ENCODE measurements at places on chromosomes 12 and 14. TPM values are rescaled to one million over a fixed set of nuclear protein-coding genes. Genes with fewer than 3 reads are reported as not detected.

DNA sequence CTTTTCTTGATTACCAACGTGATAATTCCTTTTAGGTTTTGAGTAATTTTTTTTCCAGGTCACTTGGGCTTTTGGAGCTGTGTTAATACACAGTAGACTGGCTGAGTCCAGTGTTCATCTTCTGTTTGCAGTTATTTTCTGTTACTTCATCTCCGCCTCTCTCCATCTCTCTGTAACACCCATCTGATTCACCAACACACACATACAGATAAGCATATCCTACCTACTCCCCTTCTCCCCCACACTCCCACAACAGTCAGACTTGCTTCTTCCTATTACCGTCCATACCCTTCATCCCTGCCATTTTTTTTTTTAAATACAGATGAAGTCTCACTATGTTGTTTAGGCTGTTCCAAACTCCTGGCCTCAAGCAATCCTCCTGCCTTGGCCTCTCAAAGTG lies 72.7 kb upstream of the MANSC4 start:
- ATAC-seq = no peak

GRCh38 chr14:75835156-75835725 lies 146.6 kb downstream of the TGFB3 start:
- ATAC-seq = no peak

DNA sequence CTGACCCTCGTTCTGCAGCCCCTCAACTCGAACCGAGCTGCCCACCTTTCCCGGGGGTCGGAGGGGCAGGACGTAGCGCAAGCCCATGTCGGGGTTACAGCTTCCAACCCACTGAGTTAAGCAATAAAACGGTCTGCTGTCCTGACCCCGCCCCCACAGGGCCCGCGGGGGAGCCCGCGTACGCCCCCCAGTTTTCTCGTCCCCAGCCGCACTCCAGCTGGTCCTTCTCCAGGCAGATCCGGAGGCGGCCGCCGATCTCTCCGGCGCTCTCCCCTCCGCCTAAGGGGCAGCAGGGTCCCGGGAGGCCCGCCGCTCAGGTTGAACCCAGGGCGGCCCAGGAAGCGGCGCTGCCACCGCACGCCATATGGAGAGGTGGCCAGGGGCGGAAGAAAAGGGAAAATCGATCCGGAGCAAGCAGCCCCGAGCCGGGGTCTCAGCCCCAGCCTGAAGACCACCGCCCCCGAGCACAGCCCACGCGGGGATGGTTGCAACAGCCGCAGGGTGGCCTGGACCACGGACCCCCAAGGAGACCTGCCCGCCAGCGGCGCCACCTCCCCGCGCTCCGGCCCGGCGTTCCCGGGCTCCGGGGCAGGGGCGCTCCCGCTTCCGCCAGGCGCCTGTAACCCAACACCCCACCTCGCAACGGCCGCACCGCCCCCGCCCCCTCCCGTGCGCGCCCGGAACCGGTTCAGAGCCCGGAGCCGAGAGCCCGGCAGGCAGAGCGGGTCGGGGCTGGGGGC lies 760 bp downstream of the ACTN1 start:
- ATAC-seq = peak; percentile 51

The LYZ gene
- 13.0 TPM for total RNA-seq

The PELI2 gene
- 1.8 TPM for total RNA-seq

DNA sequence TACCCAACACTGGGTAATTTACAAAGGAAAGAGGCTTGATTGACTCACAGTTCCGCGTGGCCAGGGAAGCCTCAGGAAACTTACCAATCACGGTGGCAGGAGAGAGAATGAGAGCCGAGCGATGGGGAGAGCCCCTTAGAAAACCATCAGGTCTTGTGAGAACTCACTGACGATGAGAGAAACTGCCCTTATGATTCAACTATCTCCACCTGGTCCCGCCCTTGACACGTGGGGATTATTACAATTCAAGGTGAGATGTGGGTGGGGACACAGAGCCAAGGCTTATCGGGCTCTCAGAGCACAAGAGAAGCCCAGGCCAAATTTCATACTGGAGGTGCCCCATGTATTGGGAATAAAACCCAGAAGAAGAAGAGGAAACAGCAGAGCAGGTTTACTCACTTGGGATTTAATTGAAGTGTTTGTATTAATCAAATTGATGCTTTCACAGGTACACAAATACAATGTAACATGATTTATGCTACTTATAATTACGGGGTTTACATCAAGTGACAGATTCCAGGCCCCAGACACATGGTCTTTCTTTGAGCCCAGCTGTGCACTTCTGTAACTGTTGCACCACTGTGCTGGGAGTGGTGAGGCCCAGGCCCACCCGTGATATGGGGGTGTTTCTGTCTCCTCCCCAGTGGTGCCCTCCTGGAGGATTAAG lies 8.2 kb upstream of the CCDC85C start:
- peak; percentile 89 for ATAC-seq

GRCh38 chr12:77814386-77814785 lies 16.3 kb upstream of the NAV3 start:
- no peak for ATAC-seq

The ALDH1L2 gene
- 6.0 TPM for total RNA-seq

GRCh38 chr14:61608245-61609165 lies 86.8 kb upstream of the HIF1A start:
- ATAC-seq = peak; percentile 60

GRCh38 chr14:56207626-56208292 lies 89.5 kb downstream of the PELI2 start:
- ATAC-seq = peak; percentile 43

DNA sequence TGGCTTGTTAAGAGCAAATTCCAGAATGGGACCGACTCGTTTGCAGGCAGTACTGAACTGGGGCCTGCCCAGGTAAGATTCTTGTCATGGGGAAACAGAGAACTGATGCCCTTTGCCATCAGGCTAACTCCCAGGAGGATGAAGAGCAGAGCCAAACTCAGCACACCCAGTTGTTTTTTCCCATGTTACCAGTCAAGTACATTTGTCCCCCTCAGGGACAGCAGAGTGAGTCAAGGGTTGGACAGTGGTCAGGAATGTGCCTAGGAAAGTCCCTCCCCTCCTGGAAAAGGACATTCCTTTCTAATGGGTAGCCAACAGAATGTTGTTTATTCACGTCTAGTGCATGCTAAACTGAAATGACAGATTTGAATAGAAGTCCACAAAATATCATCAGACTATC lies 1.6 kb downstream of the ART4 start:
- no peak for ATAC-seq

DNA sequence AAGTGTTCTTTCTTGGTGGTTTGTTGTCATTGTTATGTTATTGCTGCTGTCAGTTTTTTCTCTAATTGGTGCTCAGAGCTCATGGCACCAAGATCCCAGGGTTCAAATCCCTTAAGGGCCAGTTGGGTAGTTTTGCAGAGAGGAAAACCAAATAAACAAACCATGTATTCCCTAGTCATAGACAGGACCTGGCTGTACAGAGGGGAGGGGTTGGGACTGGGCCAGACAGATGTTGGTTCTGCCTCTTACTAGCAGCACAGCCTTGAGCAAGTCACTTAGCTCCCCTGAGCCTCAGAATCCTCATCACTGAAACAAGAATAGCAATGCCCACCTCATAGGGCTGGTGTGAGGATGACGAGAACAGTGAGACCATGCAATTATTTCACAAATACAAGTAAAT lies 53.4 kb downstream of the LTBP2 start:
- no peak for ATAC-seq

GRCh38 chr12:75672200-75672599 lies 160.8 kb upstream of the KRR1 start:
- ATAC-seq = no peak

GRCh38 chr12:13194401-13195110 lies 2.0 kb upstream of the EMP1 start:
- ATAC-seq = no peak

The GLS2 gene
- total RNA-seq = 2.6 TPM

DNA sequence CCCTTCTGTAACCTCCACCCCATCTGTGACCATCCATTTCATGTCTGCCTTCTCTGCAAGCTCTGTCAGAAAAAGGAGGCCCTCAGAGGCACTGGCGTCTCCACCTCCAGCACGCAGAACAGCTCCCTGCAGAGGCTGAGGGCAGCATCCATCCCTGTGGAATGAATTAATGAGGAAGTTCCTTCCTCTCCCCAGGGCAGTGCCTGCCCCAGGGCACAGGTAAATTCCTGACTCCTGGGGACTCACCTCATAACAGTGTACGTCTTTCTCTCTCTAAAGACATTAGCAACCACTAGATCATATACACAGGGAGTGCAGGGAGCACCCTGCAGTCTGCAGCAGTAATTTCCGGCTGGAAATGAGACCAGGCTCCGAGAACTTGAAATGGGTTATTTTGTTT lies 155.0 kb upstream of the TMEM132C start:
- ATAC-seq = no peak

GRCh38 chr14:65019944-65020566 lies 33.4 kb downstream of the FNTB start:
- peak; percentile 66 for ATAC-seq

The REC8 gene
- total RNA-seq = 5.4 TPM

GRCh38 chr14:37403626-37404025 lies 191.4 kb downstream of the FOXA1 start:
- no peak for ATAC-seq

The VWF gene
- total RNA-seq = 53.7 TPM

The SLC2A14 gene
- not detected for total RNA-seq

The PRB4 gene
- not detected for total RNA-seq

- no peak for ATAC-seq
Measured at GRCh38 chr12:25716842-25717241, 163.8 kb upstream of the LMNTD1 start.

The FGF23 gene
- total RNA-seq = not detected

DNA sequence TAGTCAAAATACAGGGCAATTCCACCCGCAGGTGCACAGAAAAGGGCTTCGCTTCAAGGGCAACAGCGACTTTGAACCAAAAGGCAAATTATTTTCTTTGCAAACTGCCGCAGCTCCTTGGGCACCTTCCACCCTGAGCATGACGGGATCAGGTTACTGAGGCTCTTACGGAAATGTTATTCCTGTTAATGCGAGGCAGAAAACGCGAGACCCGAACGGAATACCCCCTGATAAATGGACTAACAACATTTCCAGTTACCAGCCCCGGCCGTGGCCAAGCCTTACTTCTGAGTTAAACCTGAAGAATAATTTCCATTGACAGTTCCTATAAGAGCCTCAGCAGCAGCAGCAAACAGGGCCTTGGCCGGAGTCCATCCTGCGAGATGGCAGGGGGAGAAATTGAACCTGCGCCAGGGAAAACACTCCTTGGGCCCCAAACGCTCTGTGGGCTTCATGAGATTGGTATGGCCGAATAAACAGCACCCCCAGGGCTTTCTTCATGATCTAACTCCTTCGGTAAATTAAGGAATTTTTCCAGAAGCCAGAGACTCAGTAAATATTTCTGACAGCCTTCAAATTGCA lies 70.0 kb upstream of the DICER1 start:
- ATAC-seq = no peak

DNA sequence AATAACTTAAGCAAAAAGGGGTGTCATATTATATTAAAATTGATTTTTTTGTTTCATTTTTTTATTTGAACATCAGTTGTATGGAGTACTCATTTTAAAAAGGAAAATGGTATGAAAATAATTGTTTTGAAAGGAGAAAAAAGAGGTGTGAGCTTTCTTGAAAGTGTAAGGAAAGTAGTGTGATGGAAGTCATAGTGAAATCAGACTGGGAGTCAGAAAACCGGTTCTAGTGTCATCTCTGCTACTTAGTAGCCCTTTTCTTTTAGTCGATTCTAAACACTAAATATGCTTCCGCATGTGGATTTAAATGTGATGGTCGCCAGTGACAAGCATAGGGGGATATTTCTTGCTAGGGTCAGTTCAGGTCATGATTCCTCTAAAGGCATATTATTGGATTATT lies 1.8 kb upstream of the DYRK2 start:
- no peak for ATAC-seq

DNA sequence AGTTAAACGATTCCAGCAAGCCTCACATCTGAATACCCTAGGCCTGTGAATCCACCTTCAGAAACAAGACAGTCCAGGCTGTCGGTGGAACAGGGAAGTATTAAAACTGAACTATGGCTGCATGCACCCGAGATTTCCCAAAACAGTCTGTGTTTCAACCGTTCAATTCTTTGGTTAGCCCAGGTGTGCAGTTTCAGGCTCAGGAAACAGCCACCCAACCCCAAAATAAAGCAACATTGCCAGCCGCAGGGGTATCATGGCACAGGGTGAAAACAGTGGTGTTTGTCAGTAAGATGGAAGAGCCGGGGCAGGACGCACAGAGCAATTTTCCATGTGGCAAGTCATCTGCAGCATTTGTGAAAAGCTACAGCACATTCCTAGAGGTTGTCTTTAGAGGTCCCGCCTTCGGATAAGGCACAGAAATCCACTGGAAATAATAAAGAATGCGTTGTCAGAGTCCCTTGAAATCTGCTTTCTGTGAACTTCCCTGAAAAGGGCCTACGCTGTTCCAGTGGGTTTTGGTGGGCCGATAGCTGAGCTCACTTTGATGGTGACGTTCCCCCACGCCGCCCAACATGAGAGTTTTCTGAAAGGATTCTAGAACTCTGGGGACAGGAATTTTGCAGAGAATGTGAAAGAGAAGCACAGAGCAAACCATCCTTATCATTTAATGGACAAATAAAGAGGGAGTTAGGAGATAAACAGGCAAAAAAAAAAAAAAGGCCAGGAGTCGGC lies 84.9 kb downstream of the BCL11B start:
- ATAC-seq = no peak

GRCh38 chr12:100982511-100983183 lies 188.1 kb downstream of the ANO4 start:
- ATAC-seq = no peak

- no peak for ATAC-seq
Measured at GRCh38 chr12:81627336-81628189, 131.6 kb downstream of the PPFIA2 start.

DNA sequence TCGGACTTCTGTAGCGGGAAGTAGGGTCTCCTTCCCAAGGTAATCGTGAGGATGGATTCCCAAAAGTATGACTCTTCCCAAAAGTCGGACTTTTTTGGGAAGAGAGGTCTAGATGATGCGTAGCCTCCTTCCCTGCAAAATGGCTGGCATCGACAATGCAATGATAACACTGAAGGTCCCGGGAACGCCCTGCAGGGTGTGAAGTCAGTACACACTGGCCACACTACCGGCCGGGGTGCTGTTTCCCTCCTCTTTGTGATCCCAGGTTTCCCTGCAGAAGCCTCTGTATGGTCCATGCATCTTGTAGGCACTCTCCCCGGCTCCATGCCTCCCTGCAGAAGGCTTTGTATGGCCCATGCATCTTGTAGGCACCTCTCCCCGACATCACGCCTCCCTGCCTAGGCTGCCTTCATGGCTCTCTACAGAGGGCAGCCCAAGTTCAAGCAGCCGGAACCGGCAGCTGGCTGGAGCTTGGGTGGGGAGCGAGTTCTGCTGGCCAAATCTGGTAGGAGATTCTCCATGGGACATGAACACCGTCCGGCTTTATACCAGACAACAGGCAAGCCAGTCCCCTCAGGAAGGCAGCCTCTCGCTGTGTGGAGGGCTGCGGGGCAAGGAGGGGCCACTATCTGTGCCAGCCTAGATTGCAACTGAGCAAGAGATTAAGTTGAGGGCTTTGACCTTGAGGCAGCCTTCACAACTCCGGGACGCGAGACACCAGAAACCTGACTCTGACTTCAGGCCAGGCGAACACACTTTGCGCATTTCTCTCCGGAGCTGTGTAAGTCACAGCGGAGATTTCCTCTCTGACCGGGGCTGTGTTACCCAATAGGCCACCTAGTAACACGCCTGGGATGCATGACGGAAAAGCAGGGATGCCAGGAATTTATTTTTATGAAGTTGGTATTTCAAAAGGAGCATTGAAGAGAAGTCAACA lies 23.5 kb downstream of the FZD10 start:
- no peak for ATAC-seq

The TAS2R43 gene
- total RNA-seq = 0.84 TPM

The POTEG gene
- total RNA-seq = not detected

- ATAC-seq = no peak
Measured at GRCh38 chr12:26031827-26032226, 73.3 kb downstream of the RASSF8 start.
